ENCODE measurements at places on chromosomes 2 and 18.

GRCh38 chr2:157055660-157056199, 201.8 kb upstream of the GALNT5 start:
- H3K27me3 ChIP-seq: no peaks in the 10 kb centered on the region
- H3K27ac ChIP-seq: no peak overlapping the region
- DNase-seq: no peak

- no peaks in the 10 kb centered on the region for H3K27me3 ChIP-seq
- no peak for DNase-seq
- no peaks in the 10 kb centered on the region for H3K36me3 ChIP-seq
- peaks cover 66% of the 10 kb centered on the region for H3K4me1 ChIP-seq
- peak overlapping the region; percentile 91 for H3K4me3 ChIP-seq
These were observed 1.3 kb downstream of the DUSP28 start for GRCh38 chr2:240561325-240561971.

GRCh38 chr2:233433794-233434193, 79.5 kb downstream of the DGKD start:
- no peaks in the 10 kb centered on the region for H3K4me1 ChIP-seq
- H3K27ac ChIP-seq: no peak overlapping the region
- H3K36me3 ChIP-seq: peaks cover 41% of the 10 kb centered on the region
- no peak for DNase-seq
- H3K4me3 ChIP-seq: no peak overlapping the region

DNA sequence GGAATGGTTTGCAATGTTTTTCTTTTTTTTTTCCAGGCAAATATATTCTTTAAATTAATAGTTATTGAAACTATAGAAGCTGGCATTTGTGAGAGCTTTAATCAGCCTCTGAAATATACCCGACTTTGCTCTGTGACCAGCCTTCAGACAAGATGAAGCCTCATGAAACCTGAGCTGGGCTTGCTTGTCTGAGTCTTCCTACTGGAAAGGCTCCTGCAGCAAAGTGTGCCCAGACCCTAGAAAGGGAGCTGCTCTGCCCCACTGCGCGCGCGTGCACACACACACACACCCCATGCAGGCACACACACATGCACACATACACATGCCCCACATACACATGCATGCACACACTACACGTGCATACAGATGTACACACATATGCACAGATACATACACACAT, 203.3 kb upstream of the NT5C1B start:
- H3K36me3 ChIP-seq: no peaks in the 10 kb centered on the region
- H3K4me3 ChIP-seq: no peak overlapping the region
- no peak overlapping the region for H3K27ac ChIP-seq
- no peaks in the 10 kb centered on the region for H3K4me1 ChIP-seq
- no peaks in the 10 kb centered on the region for H3K27me3 ChIP-seq

DNA sequence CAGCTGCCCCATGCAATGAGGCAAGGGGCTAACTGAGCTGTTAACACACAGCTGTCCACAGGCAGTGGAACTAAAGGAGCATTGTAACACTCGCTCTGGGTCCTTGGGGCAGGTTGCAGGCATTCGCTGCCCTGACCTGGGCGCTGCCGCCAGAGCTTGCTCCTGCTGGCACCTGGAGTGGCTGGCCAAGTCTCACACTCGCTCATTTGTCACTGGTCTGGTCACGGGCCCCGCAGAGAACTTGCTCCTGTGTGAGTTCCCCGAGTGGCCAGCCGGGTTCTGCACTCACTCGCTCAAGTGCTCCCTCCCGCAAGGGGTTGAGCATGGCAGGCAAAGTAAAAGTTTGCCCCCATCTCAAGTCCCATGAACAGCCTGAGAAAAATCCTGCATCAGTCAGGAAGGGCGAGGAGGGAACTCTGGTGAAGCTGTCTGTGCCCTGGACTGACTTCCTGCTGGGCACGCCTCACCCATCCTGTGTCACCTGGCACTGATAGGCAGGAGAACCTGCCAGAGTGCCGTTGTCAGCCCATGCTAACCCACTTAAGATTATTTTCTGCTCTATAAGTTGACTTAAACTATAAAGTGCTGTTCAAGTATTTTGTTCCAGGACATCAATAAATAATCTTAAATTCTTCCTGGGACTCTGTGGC, 934.8 kb upstream of the GYPC start:
- no peak overlapping the region for H3K27ac ChIP-seq
- H3K27me3 ChIP-seq: no peaks in the 10 kb centered on the region
- H3K36me3 ChIP-seq: no peaks in the 10 kb centered on the region
- no peak overlapping the region for H3K4me3 ChIP-seq
- peak; percentile 57 for DNase-seq
- H3K4me1 ChIP-seq: no peaks in the 10 kb centered on the region

DNA sequence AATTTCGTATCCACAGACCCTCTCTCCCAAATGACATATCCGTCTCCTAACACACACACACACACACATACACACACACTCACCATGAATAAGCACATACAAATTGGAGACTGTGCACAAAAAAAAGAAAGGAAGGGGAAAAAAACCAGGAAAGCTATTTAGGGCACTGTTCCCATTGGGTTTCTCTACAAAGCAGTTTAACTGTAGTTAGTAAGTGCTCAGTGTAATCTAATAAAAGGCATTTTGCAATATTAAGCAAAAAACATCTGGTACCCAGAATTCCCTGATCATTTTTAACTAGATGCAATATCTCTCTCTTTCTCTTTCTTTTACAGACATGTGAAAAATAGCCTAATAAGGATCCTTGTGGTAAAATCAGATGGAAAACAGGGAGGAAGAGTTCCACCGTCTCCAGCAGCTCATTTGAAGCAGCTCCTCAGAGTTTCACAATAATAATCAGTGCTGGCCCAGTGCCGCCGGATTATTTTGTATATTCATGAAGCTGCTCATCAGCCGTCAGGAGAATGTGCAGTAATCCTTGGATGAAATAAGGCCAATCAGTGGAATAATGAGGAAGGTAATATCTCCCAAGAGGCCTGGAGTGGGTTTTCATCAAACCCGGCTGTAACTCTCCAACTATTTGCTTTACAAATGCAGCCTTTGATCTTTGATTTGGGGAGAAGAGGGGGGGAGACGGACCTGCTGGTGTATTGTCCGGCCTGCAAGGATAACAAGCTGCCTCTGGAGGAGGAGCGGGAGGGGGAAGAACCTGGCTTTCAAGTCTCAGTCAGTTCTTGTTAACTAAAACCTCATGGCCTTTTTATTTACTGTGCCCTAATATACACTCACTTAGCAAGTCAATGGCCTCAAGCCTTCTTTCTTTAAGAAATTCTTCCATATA, 227.6 kb upstream of the SMIM21 start:
- H3K36me3 ChIP-seq: no peaks in the 10 kb centered on the region
- no peaks in the 10 kb centered on the region for H3K27me3 ChIP-seq
- no peaks in the 10 kb centered on the region for H3K4me1 ChIP-seq
- H3K4me3 ChIP-seq: no peak overlapping the region

DNA sequence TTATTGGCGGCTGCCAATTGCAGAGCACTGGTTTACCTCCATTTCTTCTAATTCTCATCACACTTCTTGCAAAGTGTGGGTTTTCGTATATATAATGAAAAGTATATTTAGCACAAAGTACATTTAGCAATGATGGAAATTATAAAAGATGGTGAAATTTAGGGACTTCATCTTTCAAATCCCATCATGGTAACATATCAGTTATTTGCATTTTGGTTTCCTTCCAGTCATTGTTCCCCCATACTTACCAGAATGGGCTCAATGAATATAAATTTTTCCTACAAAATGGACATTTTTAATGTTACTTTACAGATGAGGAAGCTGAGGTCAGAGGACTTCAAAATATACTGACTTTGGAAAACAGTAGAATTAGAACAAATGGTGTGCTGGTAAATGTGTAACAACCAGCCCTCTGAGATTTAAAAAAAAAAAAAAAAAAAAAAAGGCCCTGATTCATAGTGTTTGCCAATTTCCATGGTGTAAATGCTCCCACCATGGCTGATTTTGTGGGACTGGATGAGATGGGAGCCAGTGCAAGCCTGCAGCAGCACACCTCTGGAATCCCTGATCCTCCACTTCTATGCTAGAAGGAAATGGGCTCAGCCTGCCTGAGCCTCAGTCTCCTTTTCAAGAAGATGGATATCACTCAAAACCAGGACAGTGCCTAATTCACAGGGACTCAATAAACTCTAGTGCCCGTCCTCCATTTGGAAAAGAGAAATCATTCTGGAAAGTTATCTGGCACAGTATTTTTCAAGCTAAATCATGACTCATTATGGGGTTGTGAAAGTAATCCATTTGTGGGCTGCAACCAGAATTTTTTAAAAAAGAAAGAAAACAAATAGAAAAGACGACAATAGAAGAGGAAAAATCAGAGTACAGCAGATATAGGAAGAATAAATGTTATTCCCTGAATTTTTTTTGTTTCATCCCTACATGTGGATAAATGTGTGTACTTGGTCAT, 34.0 kb downstream of the LBH start:
- peak overlapping the region; percentile 74 for H3K27ac ChIP-seq
- no peaks in the 10 kb centered on the region for H3K36me3 ChIP-seq
- H3K27me3 ChIP-seq: no peaks in the 10 kb centered on the region

DNA sequence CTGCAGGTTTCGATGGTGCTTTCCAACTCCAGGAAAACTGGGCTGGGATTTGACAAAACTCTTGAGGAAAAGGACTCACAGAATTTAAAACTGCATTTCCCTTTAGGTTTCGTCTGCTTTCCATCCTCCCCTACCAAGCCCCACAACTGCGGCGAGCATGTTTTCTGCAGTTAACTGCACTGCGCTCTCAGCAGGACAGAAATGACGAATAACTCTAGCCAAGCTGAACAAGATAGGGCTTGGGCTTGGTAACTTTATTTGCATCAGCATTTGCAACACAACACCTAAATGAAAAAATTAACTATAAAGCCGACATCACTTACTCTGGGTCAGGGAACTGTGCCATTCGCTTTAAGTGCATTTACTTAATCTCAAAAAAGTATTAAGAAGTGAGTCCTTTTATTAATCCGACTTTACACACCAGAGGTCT, 669 bp upstream of the PIKFYVE start:
- peak overlapping the region; percentile 74 for H3K4me3 ChIP-seq
- no peaks in the 10 kb centered on the region for H3K36me3 ChIP-seq
- DNase-seq: no peak
- H3K27me3 ChIP-seq: no peaks in the 10 kb centered on the region
- peaks cover 29% of the 10 kb centered on the region for H3K4me1 ChIP-seq
- H3K27ac ChIP-seq: peak overlapping the region; percentile 89

DNA sequence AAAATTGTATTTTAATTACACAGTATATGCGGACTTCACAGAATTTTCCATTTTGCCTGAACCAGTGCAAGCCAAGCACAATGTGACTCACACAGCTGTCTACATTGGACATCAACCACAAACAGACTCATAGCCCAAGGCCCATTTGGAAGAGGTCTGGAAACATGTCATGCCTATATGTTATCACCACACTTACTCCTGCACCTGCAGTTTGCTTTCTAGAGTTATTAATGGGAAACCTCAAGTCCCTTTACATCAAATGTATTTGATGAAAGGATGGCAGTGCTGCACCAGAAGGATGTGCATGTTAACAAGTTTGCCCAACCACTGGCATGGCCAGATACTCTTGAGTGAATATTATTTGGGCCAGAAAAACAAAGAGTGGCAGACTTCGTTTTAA, 548.9 kb upstream of the CDH2 start:
- H3K36me3 ChIP-seq: no peaks in the 10 kb centered on the region
- no peaks in the 10 kb centered on the region for H3K4me1 ChIP-seq
- no peak overlapping the region for H3K4me3 ChIP-seq
- no peak overlapping the region for H3K27ac ChIP-seq

DNA sequence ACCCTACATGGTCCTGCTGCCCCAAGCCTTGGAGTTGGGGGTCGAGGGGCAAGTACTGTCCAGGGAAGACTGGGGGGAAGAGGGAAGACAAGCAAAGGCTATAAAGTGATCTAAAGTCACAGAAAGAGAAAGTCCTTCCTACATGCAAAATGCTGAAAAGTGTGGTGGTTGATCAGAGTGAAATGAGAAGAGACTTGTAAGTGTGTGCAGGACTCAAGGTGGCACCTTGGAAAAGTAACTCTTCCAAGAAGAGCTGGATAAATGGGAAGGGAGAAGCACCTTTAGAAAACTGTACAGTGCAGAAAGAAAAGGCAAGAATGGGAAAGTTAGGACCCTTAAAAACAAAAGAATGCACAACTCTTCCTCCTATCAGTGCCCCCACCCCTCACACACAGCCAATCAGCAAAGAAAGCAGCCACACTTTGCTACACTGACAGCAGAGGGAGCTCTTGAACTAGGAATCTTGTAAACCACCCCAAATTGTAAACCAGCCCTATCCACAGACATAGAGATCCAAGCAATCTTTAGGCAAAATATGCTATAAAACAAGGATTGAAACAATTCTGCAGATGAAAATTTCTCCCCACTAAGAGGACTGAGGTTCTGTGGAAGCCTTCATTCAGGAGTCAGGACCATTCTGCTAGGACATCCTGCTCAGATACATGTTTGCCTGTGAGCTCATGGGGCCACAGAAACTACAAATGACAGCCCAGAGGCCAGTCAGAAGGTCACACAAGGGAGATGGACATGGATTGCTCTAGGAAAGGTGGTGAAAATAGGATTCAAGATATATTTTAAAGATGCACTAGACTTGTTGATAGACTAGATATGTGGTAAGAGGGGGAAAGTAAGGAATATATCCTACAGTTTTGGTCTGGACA, 146.4 kb downstream of the FTCDNL1 start:
- H3K4me1 ChIP-seq: no peaks in the 10 kb centered on the region
- DNase-seq: no peak
- H3K27me3 ChIP-seq: no peaks in the 10 kb centered on the region
- H3K36me3 ChIP-seq: no peaks in the 10 kb centered on the region
- no peak overlapping the region for H3K27ac ChIP-seq

GRCh38 chr2:69138793-69139459, 125.9 kb downstream of the ANTXR1 start:
- no peaks in the 10 kb centered on the region for H3K4me1 ChIP-seq
- no peaks in the 10 kb centered on the region for H3K27me3 ChIP-seq
- no peaks in the 10 kb centered on the region for H3K36me3 ChIP-seq
- H3K27ac ChIP-seq: no peak overlapping the region
- no peak for DNase-seq

DNA sequence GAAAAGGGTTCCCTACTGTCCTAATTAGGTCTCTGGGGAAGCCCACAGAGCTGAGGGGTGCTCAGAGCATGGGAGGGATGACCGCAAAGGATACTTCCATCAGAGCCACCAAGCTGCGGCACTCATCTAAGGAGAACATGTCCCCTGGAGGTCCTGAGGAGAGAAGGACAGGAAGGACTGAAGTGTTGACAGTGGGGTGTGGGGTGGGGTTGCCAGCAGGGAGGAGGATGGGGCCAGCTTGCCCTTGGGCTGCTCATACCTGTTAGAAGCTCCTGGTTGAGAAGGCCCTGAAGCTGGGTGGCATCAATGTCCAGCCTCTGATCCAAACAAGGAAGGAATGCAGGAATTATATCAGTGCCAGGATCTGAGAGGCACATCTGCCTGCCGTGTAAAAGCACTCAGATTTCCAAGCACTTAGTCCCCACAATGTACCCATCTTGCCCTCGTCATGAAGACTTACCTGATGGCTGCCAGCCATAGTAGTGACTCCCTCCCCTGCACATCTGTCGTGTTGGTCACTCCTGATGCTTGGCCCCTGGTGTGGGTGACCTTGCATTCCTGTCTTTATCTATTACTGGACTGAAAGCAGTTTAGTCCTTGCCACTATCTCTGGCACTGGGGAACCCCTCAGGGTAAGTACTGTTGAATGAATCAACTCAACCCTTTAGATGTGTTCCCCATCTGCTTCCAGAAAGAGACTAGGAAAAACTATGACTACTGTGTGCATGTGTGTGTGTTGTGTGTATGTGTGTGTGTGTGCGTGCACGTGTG, 68.9 kb downstream of the CAPN13 start:
- no peaks in the 10 kb centered on the region for H3K27me3 ChIP-seq
- H3K36me3 ChIP-seq: no peaks in the 10 kb centered on the region
- no peaks in the 10 kb centered on the region for H3K4me1 ChIP-seq
- DNase-seq: no peak
- H3K4me3 ChIP-seq: no peak overlapping the region

All from upper lobe of left lung (tissue), 6 donors.